ENCODE measurements at places on chromosomes 6 and 20. TPM values are rescaled to one million over a fixed set of nuclear protein-coding genes. Genes with fewer than 3 reads are reported as not detected.

- no peaks in the 10 kb centered on the region for H3K27me3 ChIP-seq
- no peak overlapping the region for H3K27ac ChIP-seq
- no peaks in the 10 kb centered on the region for H3K36me3 ChIP-seq
- no peak for DNase-seq
- H3K4me3 ChIP-seq = no peak overlapping the region
Observed at GRCh38 chr6:4584801-4585200, 191.4 kb upstream of the CDYL start.

DNA sequence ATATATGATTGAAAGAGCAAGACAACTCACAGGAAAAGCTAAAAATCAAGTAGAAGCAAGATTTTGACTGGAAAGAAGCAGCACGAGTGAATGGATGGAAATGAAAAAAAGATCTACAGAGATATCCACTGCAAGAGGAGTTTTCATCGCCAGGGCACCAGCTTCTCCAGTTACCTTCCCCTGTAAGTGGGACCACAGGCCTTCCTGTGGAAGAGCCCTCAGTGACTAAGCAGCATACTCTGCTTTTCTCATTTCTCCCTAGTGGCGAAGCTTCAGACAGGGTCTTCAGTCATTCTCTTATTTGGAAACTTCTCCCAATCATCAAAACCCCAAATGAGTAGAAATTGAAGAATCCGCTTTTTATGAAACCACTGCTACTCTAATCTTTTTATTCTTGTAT, 40.5 kb downstream of the ADGRB3 start:
- no peaks in the 10 kb centered on the region for H3K4me1 ChIP-seq
- H3K36me3 ChIP-seq = no peaks in the 10 kb centered on the region
- DNase-seq = no peak
- H3K27me3 ChIP-seq = no peaks in the 10 kb centered on the region
- no peak overlapping the region for H3K4me3 ChIP-seq

DNA sequence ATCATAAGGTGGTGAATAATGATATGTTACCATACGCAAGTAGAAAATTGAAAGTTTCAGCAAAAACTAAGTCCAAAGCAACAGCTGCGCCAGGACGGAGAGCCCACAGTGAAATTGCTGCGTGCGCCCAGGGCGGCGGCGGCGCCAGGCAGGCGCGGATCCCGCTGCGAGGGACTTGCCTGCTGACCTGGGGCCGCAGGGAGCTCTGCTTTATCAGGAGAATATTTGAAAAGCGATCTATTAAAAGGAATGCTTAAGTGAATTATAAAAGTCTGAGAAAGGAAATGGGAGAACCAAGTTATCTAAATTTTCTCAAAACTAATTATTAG, 85.4 kb downstream of the THBS2 start:
- H3K4me3 ChIP-seq = no peak overlapping the region
- H3K36me3 ChIP-seq = no peaks in the 10 kb centered on the region
- no peaks in the 10 kb centered on the region for H3K27me3 ChIP-seq
- H3K27ac ChIP-seq = no peak overlapping the region
- no peaks in the 10 kb centered on the region for H3K4me1 ChIP-seq

DNA sequence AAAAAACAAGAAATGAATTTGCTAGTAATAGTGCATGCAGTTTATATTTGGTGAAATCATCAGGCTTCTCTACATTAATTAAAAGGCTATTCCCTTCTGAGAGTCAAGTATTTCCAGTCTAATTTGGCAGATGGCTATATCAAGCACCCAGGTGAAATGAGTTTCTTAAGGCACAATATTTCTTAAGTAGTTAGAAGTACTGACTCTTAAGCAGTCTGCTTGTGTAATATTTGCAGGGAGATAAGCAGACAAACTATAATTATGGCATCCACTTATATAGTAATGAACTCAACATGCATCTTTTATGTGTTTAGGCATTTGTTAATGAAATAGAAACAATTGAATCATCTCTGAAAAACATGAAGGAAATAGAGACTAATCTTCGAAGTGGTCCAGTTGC, 189.2 kb downstream of the UTRN start:
- DNase-seq = no peak
- H3K4me1 ChIP-seq = no peaks in the 10 kb centered on the region
- H3K4me3 ChIP-seq = no peak overlapping the region
- no peak overlapping the region for H3K27ac ChIP-seq

- DNase-seq = no peak
- no peak overlapping the region for H3K4me3 ChIP-seq
- H3K36me3 ChIP-seq = no peaks in the 10 kb centered on the region
Observed at GRCh38 chr20:16385891-16386290, 187.4 kb downstream of the KIF16B start.

- H3K27ac ChIP-seq = no peak overlapping the region
- no peaks in the 10 kb centered on the region for H3K27me3 ChIP-seq
- H3K4me3 ChIP-seq = no peak overlapping the region
Observed at GRCh38 chr6:19333936-19334335, 503.2 kb upstream of the ID4 start.

- H3K4me1 ChIP-seq = no peaks in the 10 kb centered on the region
- H3K27me3 ChIP-seq = no peaks in the 10 kb centered on the region
- H3K27ac ChIP-seq = no peak overlapping the region
- H3K36me3 ChIP-seq = no peaks in the 10 kb centered on the region
Observed at GRCh38 chr6:26097268-26097875, 10.1 kb downstream of the HFE start.

GRCh38 chr6:13436399-13437217, 50.8 kb downstream of the GFOD1 start:
- H3K27ac ChIP-seq = no peak overlapping the region
- DNase-seq = no peak
- H3K4me1 ChIP-seq = peaks cover 2% of the 10 kb centered on the region
- no peaks in the 10 kb centered on the region for H3K27me3 ChIP-seq
- no peaks in the 10 kb centered on the region for H3K36me3 ChIP-seq

FOXC1 gene
- 0.13 TPM for total RNA-seq

MLN gene
- total RNA-seq = not detected

LRRC73 gene
- total RNA-seq = 0.26 TPM

PRPH2 gene
- total RNA-seq = 0.65 TPM

RIMS1 gene
- 2.3 TPM for total RNA-seq

All from H1 (cell line).